ENCODE measurements at places on chromosomes 7 and 10. TPM values are rescaled to one million over a fixed set of nuclear protein-coding genes. Genes with fewer than 3 reads are reported as not detected.

Gene ELN
- 0.44 TPM for total RNA-seq

Gene CRTAC1
- not detected for total RNA-seq

Gene UPK3BL2
- total RNA-seq: 86.5 TPM

Gene FRAT2
- 29.0 TPM for total RNA-seq

Gene HMX2
- not detected for total RNA-seq

Gene ABCA13
- total RNA-seq: not detected

Gene TFEC
- 0.25 TPM for total RNA-seq

Gene TAC1
- total RNA-seq: not detected

Gene PRSS2
- not detected for total RNA-seq

Gene NEUROG3
- not detected for total RNA-seq

Gene ALOX5
- 16.1 TPM for total RNA-seq

Gene TMEM196
- total RNA-seq: not detected

Gene RAB11FIP2
- total RNA-seq: 16.5 TPM

Gene SLIT1
- 0.49 TPM for total RNA-seq

Gene MBL2
- total RNA-seq: not detected

Gene MMD2
- not detected for total RNA-seq

Gene ELMO1
- 146 TPM for total RNA-seq

Gene PAPOLB
- total RNA-seq: not detected

Gene LGI1
- total RNA-seq: not detected

Gene PLXDC2
- total RNA-seq: 0.85 TPM

Gene RTKN2
- 12.4 TPM for total RNA-seq

Gene NUTM2E
- 0.70 TPM for total RNA-seq

Gene ZCWPW1
- total RNA-seq: 6.9 TPM

Gene ZFYVE27
- 61.7 TPM for total RNA-seq

Gene ABCC2
- total RNA-seq: 2.8 TPM

Gene WIPF3
- not detected for total RNA-seq

Gene OR13A1
- total RNA-seq: 0.20 TPM

Gene SLC18A3
- not detected for total RNA-seq

Gene TMEM236
- total RNA-seq: 0.03 TPM

Gene ASAH2B
- total RNA-seq: 6.6 TPM

Gene PRR15
- total RNA-seq: 0.30 TPM

Gene COX15
- 33.7 TPM for total RNA-seq
